H54 (cell line): ENCODE measurements at places on chromosomes 13 and 19.

- DNase-seq, result no peak
Observed at GRCh38 chr13:110812121-110812868, 98.8 kb downstream of the ING1 start.

- no peak for DNase-seq
Observed at GRCh38 chr13:98548230-98548629, 28.7 kb downstream of the STK24 start.

GRCh38 chr13:50672025-50672424 lies 171.5 kb downstream of the DLEU7 start:
- DNase-seq, result no peak

GRCh38 chr19:32372726-32373517 lies 27.5 kb downstream of the ZNF507 start:
- no peak for DNase-seq

DNA sequence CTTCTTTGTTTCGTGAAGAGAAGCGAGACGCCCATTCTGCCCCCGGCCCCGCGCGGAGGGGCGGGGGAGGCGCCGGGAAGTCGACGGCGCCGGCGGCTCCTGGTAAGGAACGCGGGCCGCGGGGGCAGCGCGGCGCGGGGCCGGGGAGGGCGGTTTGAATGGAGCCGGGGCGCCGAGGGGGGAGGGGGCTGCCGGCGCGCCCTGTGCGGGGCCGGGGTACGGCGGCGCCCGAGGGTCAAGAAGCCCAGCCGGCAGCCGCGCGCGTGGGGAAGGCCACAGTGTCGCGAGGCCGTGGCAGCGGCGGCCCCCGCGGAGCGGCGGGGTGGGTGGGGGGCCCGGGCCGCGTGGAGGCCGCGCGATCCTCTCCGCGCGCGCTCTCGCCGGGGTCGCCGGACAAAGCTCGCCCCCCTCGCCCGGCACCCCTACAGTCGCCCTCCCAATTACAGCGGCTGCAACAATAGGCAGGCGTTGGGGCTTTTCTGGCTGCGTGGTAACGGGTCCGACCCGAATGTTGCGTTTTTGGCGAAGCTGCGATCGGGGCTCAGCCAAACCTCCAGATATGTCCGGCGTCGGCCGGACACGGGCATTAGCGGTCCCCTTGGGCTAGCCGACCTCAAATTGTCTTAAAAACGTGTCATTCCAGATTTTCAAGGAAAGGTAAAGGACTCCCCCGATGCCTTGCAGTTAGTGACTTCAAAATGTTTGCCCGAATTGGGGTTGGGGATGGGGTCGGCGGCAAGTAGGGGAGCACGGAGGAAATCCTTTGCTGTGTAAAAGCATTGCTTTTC lies 437 bp downstream of the SMARCA4 start:
- no peak for DNase-seq

GRCh38 chr13:109979228-109979627 lies 192.8 kb upstream of the IRS2 start:
- no peak for DNase-seq

DNA sequence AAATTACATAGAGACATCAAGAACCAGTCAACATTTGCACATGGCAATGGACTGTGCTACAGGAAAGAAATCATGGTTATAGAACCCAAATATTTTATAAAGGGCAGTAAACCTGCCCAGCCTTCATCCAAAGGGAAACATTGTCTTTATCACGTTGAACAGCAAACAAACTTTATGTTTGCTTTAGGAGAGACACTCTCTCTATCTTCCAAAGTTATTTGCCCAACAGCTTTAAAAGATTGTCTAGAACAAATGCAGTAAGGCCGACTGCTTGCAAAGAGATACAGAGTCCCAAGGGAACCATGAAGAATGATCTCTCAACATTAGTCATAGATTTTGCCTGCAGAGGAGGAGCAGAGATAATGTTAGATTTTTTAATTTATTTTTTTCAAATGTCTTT lies 1323.5 kb upstream of the SLC10A2 start:
- DNase-seq, result no peak

DNA sequence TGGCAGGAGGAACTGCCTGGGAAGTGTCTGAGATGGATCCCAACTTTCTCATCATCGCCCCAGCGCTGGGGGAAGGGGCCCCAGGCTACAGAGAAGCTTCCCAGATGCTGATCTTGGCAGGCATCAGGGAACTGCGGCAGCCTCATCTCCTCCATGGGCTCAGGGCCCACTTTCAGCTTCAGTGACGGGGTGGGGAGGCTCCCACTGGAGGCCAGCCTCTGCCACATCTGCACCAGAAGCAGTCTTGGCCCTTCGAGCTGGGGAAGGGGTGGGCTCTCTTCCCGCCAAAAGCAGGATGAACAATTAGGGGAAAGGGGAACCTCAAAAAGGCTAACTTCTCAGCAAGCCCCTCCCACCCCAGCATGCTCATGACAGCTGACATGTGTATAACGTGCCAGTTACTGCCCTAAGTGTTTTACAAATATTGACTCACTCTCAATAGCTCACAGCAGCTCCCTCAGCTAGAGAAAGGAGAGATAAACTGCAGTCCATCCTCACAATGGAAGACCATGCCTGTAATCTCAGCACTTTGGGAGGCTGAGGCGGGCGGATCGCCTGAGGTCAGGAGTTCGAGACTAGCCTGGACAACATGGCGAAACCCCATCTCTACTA lies 7.1 kb upstream of the S1PR2 start:
- DNase-seq, result peak; percentile 45
